ENCODE measurements at places on chromosomes 4 and X.
A peak's percentile ranks its signal among the peaks of the same experiment; 100 is the strongest.

DNA sequence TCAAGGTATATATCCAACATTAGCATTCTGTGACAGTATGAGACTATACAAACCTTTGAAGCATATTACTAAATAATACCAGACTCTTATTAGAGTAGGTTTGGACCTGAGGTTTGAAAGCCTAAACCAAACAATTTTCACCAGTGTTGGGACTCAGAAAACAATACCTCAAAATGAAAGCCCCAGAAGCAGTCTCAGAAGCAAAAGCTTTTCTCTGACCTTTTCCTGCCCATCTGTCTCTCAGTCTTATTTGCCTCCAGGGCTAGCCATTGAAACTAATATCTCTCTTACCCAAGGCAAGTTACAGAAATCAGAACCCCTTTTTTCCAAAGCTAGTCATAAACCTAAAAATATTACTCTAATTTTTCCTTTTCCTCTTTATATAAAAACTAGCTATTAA, 163.3 kb downstream of the PTCHD1 start:
- DNase-seq: no peak

- no peak for DNase-seq
Observed at GRCh38 chr4:22532896-22533295, 17.0 kb upstream of the ADGRA3 start.

DNA sequence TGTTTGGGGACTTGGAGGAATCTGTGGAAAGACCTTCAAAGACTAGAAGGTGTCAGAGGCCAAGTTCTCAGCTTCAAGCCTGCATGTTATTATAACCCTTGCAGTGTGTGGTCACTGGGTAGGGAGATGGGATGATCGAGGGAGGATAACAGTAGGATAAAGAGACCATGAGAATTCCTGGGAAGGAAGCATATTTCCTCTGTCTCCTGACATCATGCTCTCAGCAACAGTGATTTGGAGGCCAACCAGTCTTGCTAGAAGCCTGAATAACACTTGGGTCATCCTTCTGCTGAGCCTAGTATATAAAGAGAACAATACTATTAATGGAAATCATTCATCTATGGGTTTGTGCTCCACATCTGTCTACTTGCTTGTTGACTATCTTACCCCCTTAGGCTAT, 40.9 kb upstream of the ANXA3 start:
- no peak for DNase-seq

DNA sequence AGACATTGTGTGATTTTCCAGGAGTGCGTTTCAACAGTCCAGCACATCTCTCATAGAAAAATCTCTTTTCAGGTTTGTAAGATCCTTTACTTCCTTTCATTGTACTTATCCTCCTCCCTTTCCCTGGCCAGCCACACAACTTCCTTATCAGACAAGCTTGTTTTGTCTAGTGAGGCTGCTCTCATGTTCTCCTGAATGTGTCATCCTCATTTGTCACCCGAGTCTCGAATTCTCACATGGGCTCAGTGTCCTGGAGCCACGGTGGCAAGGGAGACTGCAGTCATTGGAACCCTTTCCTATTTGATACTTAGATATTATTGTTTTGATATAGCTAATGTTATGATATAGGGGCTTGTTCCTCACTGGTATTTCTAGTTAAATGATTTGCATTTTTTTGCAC, 16.9 kb downstream of the SYNPO2 start:
- DNase-seq: no peak

- DNase-seq: peak; percentile 17
Observed at GRCh38 chrX:110407910-110408545, 49.4 kb downstream of the RTL9 start.

DNA sequence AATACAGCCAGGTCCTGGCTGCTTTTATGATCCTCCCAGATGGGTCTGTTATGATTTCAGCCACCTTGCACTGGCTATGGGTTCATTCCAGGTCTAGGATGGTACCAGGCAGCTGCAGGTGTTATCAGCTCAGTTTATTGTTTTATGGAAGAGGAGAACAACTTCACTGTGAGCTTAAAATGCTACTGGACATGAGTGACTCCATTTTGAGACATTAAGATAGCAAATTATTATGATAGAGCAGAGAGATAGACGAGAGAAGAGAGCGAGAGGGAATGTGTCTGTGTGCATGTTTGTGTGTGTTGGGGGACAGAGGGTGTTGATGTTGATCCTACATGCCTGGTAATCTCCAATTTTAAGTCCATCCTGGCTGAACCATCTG, 820.2 kb downstream of the FSTL5 start:
- DNase-seq: no peak

DNA sequence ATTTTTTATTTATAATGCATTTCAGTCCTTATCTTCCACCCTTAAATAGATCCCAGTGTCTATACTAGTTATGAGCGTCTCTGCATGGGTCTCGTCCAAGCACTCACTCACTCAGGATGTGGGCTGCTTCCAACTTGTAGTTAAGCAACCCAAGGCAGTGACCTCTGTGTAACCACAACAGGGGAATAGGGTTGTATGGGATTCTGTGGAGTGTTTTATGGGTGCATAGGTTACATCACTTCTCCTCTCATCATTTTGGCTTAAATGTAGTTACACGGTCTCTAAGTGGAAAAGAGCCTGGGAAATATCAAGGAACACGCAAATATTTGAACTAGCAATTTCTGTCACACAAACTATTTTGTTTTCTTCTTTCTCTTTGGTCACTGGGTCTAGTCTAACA, 931.0 kb downstream of the STIM2 start:
- DNase-seq: no peak

DNA sequence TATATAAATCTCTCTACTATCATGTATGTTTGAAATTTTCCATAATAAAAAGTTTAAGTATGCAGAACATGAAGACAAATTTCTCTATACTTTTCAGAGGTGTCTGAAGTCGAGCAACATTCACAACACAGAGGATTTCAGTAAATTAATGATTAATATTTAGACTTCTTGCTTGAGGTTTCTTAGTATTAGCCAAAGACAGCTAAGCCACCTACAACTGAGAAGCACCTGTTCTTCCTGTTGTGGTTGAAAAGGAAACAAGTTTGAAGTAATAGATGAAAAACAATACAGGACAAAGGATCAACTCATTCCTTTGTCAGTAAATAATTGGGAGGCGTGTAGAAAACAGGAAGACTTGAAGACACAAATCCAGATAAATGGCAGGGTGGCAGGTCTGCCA, 21.1 kb downstream of the SCML1 start:
- no peak for DNase-seq

DNA sequence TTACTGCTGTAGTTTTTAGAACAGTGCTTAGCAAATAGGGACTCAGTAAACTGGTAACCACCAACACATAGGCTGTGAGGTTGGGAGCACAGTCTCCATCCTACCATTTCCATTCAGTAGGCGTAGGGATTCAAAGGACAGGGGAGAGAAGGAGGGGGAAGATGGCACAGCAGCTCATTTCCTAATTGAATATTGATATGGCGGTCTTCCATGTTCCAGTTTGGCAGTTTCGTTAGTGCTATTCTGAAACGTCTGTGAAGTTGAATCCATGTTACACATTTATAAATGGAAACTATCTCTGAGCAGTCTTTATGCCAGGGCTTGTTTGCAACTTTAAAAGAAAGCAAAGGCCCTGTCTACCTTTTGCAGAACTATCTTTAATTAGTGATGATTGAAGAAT, 105.5 kb downstream of the PARM1 start:
- DNase-seq: no peak

GRCh38 chr4:24468071-24468470, 116.3 kb downstream of the DHX15 start:
- no peak for DNase-seq

GRCh38 chr4:75172551-75172950, 239.6 kb downstream of the PARM1 start:
- DNase-seq: no peak

DNA sequence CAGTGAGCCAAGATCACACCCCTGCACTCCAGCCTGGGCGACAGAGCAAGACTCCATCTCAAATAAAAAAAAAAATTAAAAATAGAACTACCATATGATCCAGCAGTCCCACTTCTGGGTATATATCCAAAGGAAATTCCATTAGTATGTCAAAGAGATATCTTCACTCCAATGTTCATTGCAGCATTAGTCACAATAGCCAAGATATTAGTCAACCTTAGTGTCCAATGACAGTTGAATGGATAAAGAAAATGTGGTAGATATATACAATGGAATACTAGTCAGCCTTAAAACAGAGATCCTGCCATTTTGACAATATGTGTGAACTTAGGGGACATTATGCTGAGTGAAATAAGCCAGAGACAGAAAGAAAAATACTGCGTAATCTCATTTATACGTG, 49.4 kb downstream of the C4orf46 start:
- DNase-seq: no peak

DNA sequence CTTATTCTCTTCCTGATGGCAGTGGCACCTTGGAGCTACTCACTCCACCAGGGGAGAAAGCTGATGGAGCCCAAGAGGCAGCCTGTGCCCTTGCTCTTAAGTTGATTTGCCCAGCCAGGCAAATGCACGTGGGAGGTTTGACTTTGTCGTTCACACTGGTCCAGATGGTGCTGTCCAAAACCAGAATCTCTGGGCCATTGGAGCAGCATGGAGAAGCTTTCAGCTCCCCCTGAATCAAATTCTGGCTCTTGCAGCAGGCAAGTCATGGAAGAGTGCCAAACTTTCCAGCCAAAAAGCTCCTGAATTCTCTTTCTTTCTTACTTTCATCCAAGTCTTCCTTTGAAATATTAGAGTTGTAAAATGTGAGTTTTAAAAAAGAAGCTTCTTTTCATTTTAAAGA, 970.4 kb downstream of the RPA4 start:
- DNase-seq: no peak

GRCh38 chrX:121114691-121115090, 67.3 kb downstream of the GLUD2 start:
- no peak for DNase-seq

DNA sequence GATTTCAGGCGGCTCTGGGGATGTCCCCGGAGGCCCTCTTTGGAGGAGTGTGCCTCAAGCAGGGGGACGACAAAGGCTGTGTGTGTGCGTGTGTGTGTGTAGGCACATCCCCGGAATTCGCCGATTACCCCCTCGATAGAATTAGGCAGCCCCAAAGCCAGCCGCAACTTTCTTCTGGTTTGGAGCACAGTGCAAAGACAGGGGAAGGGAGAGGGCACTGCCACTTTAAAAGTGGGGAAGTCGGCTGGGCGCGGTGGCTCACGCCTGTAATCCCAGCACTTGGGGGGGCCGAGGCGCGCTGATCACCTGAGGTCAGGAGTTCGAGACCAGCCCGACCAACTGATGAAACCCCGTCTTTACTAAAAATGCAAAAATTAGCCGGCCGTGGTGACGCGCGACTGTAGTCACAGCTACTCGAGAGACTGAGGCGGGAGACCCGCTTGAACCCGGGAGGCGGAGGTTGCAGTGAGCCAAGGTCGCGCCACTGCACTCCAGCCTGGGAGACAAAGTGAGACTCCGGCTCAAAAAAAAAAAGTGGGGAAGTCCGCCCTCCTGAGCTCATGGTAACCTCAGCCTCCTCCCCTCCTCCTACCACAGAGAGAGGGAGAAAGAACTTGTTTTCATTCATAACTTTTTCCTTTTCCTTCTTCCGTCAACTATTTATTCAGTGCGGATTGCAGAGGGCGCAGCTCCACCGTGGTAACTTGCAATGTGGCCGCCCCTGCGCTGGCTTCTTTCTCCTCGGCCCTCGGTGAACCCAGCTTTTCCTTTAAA, 2.4 kb downstream of the SPRY1 start:
- DNase-seq: peak; percentile 49

DNA sequence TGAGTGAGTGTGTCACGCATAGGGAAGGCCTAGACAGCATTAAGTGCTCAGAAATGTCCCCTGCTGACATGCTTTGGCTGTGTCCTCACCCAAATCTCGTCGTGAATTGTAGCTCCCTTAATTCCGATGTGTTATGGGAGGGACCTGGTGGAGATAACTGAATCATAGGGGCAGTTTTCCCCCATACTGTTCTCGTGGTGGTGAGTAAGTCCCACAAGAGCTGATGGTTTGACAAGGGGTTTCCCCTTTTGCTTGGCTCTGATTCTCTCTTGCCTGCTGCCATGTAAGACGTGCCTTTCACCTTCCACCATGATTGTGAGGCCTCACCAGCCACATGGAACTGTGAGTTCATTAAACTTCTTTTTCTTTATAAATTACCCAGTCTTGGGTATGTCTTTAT, 78.0 kb downstream of the NSUN7 start:
- no peak for DNase-seq

DNA sequence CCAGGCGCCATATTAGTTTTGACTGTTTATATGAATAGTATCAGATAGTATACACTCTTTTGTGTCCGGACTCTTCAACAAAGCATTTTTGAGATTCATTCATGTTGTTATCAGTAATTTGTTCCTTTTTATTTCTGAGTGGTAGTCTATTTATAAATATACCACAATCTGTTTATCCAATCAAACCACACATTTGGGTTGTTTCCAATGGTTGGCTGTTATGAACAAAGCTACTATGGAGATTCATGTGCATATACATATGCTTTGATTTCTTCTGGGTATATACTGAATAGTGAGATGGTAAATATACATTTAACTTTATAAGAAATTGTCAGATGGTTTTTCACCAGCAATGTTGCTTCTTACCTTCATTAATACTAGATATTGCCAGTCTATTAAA, 36.8 kb upstream of the TAPT1 start:
- no peak for DNase-seq

- no peak for DNase-seq
Observed at GRCh38 chr4:16626945-16627344, 271.5 kb downstream of the LDB2 start.

DNA sequence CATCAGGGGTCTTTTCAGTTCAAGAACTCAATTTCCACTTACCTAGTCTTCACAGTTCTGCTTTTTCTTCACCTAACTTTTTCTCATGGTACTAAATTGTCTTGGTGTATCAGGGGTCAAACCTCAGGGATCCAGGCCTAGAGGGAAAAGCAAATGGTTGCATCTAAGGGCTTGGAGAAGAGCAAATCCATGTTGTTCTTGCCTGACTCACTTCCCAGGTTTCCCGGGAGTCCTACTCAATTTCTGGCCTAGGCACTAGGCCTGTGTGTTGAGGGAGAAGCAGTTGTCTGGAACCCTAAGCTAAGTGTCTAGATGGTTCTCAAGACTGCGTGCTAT, 191.9 kb upstream of the STK26 start:
- no peak for DNase-seq

GRCh38 chrX:68179355-68179754, 253.9 kb downstream of the OPHN1 start:
- DNase-seq: no peak

GRCh38 chr4:123363729-123364128, 32.9 kb upstream of the SPRY1 start:
- DNase-seq: no peak

DNA sequence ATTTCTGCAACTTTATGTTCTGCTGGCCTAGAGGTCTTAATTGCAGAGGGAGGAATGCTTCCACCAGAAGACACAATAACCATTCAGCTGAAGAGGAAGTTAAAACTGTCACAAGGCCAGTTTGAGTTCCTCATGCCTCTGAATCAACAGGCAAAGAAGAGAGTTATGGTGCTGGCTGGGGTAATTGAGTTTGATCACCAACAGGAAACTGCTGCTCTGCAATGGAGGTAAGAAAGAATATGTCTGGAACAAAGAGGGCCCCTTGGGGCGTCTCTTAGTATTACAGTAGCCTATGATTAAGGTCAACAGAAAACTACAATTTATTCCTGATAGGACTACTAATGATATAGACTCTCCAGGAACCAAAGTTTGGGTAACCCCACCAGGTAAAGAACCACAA, 744.0 kb downstream of the FSTL5 start:
- no peak for DNase-seq

- DNase-seq: no peak
Observed at GRCh38 chr4:89301003-89301402, 6.6 kb downstream of the GPRIN3 start.
